Immature natural killer cell (primary cell): ENCODE measurements at places on chromosomes 6 and 20. TPM values are rescaled to one million over a fixed set of nuclear protein-coding genes. Genes with fewer than 3 reads are reported as not detected.

GRCh38 chr6:382883-383810 lies 8.4 kb upstream of the IRF4 start:
- no peak for DNase-seq
- peaks cover 27% of the 10 kb centered on the region for H3K4me1 ChIP-seq
- H3K36me3 ChIP-seq: no peaks in the 10 kb centered on the region
- no peak overlapping the region for H3K4me3 ChIP-seq
- H3K27me3 ChIP-seq: peaks cover 2% of the 10 kb centered on the region

GRCh38 chr6:85460921-85461797 lies 11.3 kb downstream of the NT5E start:
- H3K27me3 ChIP-seq: peaks cover 14% of the 10 kb centered on the region
- H3K4me1 ChIP-seq: peaks cover 51% of the 10 kb centered on the region
- H3K36me3 ChIP-seq: no peaks in the 10 kb centered on the region
- peak overlapping the region; percentile 39 for H3K27ac ChIP-seq
- DNase-seq: peak; percentile 75

ABHD16B gene
- polyA plus RNA-seq: not detected

DNA sequence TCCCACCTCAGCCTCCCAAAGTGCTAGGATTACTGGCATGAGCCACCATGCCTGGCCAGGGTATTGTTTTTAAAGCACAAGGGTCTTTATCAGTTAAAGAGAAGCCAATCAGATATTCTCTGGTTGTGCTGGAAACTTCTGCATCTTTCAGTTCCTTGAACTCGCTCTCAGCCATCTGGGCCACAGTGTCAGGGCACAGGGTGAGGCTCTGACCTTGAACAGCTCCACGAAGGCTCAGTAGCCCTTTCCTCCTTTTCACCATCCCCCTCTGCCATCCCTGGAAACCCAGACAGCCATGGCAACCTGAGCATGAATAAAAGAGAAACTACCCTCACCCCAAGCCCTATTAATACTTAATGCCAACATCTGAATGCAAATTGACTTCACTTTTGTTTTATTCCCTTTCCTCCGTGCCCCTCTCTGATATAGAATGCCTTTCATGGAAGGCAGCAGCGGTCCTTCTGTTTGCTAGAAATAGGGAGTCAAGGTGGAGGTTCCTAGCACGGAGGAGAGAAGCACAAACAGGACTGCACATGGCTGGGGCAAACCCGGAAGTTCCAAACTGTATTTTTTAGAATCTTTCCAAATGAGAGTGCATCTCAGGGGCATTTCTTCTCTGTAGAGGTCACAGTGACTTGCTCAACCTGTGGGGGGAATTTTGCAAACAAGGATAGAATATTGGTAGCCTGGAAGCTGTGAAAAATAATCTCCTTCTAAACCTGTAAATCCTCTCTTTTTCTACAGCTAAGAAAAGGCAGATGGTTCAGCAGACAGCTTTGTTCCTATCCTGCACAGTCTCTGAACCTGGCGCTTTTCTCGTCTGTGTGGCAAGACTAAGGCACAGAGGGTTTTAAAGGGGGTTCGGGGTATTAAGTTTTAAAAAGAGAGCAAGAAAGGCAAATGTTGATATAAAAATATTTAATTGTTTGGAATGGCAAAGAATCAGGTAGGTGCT lies 176.4 kb upstream of the RREB1 start:
- no peak overlapping the region for H3K4me3 ChIP-seq
- H3K27me3 ChIP-seq: no peaks in the 10 kb centered on the region
- no peaks in the 10 kb centered on the region for H3K4me1 ChIP-seq
- DNase-seq: no peak

GRCh38 chr6:100379386-100379785 lies 85.3 kb downstream of the SIM1 start:
- H3K4me1 ChIP-seq: no peaks in the 10 kb centered on the region
- no peaks in the 10 kb centered on the region for H3K27me3 ChIP-seq
- no peak overlapping the region for H3K4me3 ChIP-seq

HTR1E gene
- not detected for polyA plus RNA-seq

GRCh38 chr6:126041516-126041915 lies 55.2 kb downstream of the TRMT11 start:
- H3K27ac ChIP-seq: no peak overlapping the region
- H3K27me3 ChIP-seq: peaks cover 1% of the 10 kb centered on the region
- H3K36me3 ChIP-seq: peaks cover 28% of the 10 kb centered on the region
- DNase-seq: no peak

GRCh38 chr6:166691199-166691598 lies 64.1 kb upstream of the RPS6KA2 start:
- H3K36me3 ChIP-seq: no peaks in the 10 kb centered on the region
- H3K27ac ChIP-seq: peak overlapping the region; percentile 32
- no peak for DNase-seq
- H3K4me1 ChIP-seq: no peaks in the 10 kb centered on the region
- H3K27me3 ChIP-seq: peaks cover 1% of the 10 kb centered on the region

NFATC2 gene
- polyA plus RNA-seq: 101 TPM

- H3K27me3 ChIP-seq: peaks cover 2% of the 10 kb centered on the region
- H3K36me3 ChIP-seq: no peaks in the 10 kb centered on the region
- DNase-seq: no peak
- no peak overlapping the region for H3K27ac ChIP-seq
- peaks cover 15% of the 10 kb centered on the region for H3K4me1 ChIP-seq
- H3K4me3 ChIP-seq: no peak overlapping the region
These were observed 30.9 kb downstream of the LRRC1 start for GRCh38 chr6:53825532-53826321.

DNA sequence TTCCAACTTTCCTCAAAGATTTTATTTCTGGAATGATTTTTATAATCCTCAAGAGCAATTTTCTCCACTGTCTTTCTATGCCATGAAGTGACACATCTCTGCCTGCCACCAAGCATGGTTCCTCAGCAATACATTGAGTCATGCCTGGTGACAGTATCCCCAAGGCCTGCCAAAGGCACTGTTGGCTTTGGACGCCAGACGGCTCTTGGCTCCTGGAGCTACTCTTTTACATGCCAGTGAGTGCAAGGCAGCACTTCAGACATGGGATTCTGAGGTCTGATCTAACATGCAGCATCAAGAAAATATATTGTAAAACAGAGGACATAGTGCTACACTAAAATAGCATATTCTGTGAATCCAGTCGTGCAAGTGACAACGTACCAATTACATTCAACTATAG lies 20.1 kb upstream of the PLEKHG1 start:
- H3K27ac ChIP-seq: no peak overlapping the region
- H3K36me3 ChIP-seq: no peaks in the 10 kb centered on the region
- DNase-seq: no peak
- no peak overlapping the region for H3K4me3 ChIP-seq
- H3K4me1 ChIP-seq: no peaks in the 10 kb centered on the region
- H3K27me3 ChIP-seq: peaks cover 6% of the 10 kb centered on the region

CENPQ gene
- polyA plus RNA-seq: 5.2 TPM

DNA sequence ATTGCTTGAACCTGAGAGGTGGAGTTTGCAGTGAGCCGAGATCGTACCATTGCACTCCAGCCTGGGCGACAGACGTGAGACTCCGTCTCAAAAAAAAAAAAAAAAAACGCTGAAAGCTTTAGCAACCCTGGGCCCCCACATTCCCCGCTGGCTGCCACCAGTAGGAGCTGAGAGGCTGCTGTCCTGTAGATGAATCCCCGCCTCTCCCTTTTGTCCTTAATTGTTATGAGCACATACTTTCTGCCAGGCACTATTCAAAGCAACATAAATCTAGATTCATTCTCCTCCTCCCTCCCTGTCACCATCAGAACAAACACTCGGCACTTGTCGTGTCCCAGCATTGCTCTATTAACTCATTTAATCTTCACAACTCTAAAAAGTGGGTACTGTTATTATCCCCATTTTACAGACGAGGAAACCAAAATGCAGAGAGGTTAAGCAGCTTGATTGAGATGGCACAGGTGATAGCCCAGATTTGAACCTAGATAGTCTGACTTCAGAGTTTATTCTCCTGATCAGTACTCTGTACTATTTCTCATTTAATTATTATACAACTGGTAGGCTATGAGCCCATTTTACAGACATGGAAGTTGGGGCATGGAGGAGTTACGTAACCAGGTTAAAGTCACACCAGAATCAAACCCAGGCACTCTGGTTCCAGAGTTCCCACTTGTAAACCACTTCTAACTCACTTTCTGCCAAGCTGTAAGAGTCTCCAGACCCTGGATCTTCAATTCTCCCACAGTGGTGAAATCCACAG lies 97.4 kb downstream of the EYA2 start:
- H3K27ac ChIP-seq: no peak overlapping the region
- no peak overlapping the region for H3K4me3 ChIP-seq
- DNase-seq: no peak
- peaks cover 12% of the 10 kb centered on the region for H3K27me3 ChIP-seq
- H3K4me1 ChIP-seq: peaks cover 11% of the 10 kb centered on the region
